ENCODE measurements at places on chromosomes 3 and 15.

DNA sequence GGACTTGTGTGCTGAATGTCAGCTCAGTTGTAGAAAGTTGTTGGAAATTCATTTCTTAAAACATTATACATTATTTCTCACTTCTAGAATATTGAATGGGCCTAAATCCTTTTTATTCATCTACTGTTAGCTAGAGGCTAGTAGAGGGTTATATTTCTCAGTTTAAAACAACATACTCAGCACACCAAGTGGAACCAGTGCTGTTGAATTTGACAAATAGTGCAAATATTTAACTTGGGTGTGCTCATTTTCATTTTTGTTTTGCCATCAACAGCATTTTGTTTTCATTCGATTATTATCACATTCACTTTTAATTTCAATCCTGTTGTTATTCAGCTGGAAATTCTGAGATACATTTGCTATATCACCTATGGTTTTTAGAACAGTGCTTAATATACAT lies 269.4 kb upstream of the PEX5L start:
- DNase-seq, result no peak

DNA sequence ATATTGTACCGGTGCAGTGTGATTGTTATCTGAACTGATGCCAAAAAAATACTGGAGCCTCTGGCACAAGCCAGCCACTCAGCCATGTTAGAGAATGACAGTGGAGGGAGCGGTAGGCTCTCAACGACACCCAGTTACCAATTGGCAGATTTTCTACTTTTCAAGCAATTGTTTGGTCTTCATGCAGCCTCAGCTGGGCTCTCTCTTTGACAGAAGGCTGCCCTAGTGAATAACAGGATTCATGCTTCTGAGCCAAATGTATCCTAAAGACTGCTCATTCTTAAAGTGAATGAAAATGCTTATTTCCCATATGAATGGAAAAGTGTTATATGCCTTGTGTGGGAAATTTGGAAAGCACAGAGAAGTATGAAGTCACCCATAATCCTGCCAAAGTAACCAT lies 261.2 kb upstream of the TRIM42 start:
- no peak for DNase-seq

- DNase-seq, result no peak
These were observed 462.7 kb upstream of the ATP11B start for GRCh38 chr3:182330646-182331045.

DNA sequence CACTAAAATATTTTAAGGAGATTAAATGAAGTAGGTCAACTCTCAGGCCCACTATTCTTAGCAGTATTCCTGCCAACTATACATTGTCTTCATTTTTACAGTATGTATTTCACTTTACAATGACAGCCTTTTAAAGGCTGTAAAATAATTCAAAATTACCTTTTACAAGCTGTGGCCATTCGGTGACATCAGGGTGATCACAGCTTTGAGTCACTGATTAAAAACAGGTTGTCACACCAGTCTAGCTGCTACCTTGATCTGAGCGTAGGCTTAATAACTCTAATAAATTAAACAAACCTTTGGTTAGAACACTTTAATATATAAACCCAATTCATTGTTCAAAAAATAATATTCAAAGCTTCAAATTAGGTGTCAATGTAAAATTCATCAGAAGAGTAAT lies 29.9 kb downstream of the UBE3A start:
- no peak for DNase-seq

GRCh38 chr3:34948517-34948916 lies 690.8 kb upstream of the ARPP21 start:
- no peak for DNase-seq

GRCh38 chr3:194105292-194105691 lies 30.7 kb upstream of the HES1 start:
- DNase-seq, result no peak

Data from COLO829 (cell line).